ENCODE measurements at places on chromosomes 13 and 19. TPM values are rescaled to one million over a fixed set of nuclear protein-coding genes. Genes with fewer than 3 reads are reported as not detected.

The DCLK1 gene
- total RNA-seq = not detected

The RASGRP4 gene
- not detected for total RNA-seq

The FAM216B gene
- total RNA-seq = not detected

The IL11 gene
- total RNA-seq = 7.0 TPM

The TPTE2 gene
- total RNA-seq = not detected

The GTF3A gene
- 212 TPM for total RNA-seq

The ZNF600 gene
- 2.2 TPM for total RNA-seq

The TUBB4A gene
- total RNA-seq = not detected

The CRX gene
- total RNA-seq = not detected

The IGFL2 gene
- not detected for total RNA-seq

The FFAR1 gene
- not detected for total RNA-seq

The CYP4F2 gene
- 0.04 TPM for total RNA-seq

The LRRC63 gene
- not detected for total RNA-seq

The MYBPC2 gene
- total RNA-seq = not detected

The NTF4 gene
- 5.7 TPM for total RNA-seq

The ERFL gene
- total RNA-seq = not detected

The MEF2B gene
- not detected for total RNA-seq

The EDNRB gene
- total RNA-seq = not detected

The SLC10A2 gene
- total RNA-seq = not detected

The LRRC25 gene
- not detected for total RNA-seq

The POU2F2 gene
- 25.6 TPM for total RNA-seq

The FXYD3 gene
- 479 TPM for total RNA-seq

The WDR87 gene
- not detected for total RNA-seq

The C19orf85 gene
- total RNA-seq = not detected

The HNRNPA1L2 gene
- 2.9 TPM for total RNA-seq

The SUGT1 gene
- total RNA-seq = 43.1 TPM

The ZNF443 gene
- 1.6 TPM for total RNA-seq

The GIPC1 gene
- 179 TPM for total RNA-seq

The LILRB1 gene
- total RNA-seq = not detected

The ERICH4 gene
- total RNA-seq = not detected

The ELANE gene
- total RNA-seq = not detected

The KIR2DL1 gene
- not detected for total RNA-seq

The KLK1 gene
- not detected for total RNA-seq

The GCDH gene
- total RNA-seq = 30.6 TPM

The NXNL1 gene
- not detected for total RNA-seq

The NTN5 gene
- not detected for total RNA-seq

The ZNF568 gene
- total RNA-seq = 3.4 TPM

The ZNF428 gene
- total RNA-seq = 23.7 TPM

The SIGLEC8 gene
- not detected for total RNA-seq

The DCT gene
- total RNA-seq = not detected

The GAPDHS gene
- not detected for total RNA-seq

The GRK1 gene
- total RNA-seq = not detected

The CYP4F12 gene
- total RNA-seq = not detected
